Stimulated activated CD8-positive, alpha-beta memory T cell treated with anti-CD3 and anti-CD28 coated beads, Interleukin-15, amount 100 ng/mL, for 1 hour (primary cell): ENCODE measurements at places on chromosomes 1 and 21.

DNA sequence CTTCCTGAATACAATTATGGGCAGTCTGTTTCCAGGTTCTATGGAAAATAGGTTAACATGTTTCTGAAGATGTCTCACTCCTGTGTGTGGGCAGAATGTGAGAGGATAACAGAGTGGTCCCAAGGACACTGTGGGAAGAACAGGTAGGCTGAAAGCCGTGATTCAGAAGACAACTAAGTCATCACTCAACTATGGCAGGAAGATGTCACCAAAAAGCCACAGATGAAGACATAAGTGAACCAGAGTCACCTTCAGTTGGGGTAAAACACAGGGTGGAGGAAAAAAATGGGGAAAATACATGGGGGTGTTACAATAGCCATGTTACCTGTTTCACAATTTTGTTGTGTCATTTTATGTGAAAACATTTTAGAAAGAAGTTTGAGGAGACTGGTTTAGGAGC is 75.1 kb downstream of the UCHL5 start:
- DNase-seq: no peak

- DNase-seq: no peak
Measured at GRCh38 chr21:35359076-35359475, 310.0 kb upstream of the RUNX1 start.

DNA sequence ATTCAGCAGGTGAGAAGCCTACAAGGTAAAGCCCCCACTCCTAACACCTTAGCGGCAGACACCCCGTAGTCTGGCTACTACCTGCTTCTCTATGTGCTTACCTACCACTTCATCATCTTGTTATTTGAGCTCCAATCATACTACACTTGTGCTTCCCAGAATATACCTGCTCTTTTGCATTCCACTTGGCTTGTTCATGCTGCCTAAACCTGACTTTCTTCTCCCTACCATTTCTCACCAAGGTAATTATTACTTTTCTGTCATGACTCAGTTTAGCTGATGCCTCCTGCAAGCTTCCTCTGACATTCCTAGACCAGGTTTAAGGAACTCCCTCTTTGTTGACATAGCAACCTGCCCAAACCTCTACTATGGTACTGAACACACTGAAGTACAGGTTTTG is 495.6 kb upstream of the C1orf87 start:
- no peak for DNase-seq

GRCh38 chr21:37041706-37042271 is 31.1 kb downstream of the PIGP start:
- no peak for DNase-seq

- no peak for DNase-seq
Measured at GRCh38 chr1:125066385-125066784, 3881.6 kb downstream of the SRGAP2C start.
